ENCODE measurements at places on chromosomes 5 and 9.

DNA sequence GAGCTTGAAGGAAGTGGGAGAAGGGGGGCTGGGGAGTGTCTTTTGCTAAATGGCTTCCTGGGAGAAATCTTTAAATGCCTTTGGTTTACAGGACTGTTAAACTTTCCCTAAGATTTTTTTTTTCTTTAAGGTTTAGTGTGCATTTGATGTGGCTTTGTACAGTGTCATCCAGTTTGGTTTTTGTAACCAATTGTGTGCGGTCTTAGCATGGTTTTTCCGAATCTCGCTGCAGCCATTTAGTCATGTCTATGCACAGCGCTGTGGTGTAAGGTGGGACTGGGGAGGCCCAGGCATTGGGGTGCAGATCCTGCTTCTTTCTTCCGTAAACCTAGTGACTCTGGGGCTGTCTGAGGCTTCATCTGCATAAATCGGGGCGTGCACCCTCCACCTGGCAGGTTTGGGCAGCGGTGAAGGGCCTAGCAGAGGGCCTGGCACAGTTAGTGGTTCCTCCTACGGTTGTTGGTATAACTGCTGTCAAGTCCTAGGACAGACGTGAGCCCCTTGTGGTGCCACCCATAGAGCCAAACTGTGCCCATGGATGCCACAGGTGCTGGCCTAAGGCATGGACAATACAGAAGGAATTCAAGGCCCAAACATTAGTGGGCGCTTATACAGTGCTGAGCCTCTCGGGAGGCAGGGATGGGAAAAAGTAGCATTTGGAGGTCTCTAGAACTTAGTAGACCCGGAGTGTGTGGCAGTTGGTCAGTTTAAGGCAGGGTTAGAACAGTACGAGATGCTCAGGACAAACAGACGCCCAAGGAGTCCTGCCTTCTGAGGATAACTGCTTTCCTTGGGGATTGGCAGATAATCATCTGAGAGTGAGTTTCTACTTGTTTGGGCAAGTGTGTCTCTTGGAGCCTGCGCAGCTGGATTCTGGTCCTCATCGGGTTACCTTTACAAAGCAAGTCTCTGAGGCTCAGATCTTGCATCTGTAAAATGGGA, 1.5 kb downstream of the PRRC2B start:
- DNase-seq = peak; percentile 43

DNA sequence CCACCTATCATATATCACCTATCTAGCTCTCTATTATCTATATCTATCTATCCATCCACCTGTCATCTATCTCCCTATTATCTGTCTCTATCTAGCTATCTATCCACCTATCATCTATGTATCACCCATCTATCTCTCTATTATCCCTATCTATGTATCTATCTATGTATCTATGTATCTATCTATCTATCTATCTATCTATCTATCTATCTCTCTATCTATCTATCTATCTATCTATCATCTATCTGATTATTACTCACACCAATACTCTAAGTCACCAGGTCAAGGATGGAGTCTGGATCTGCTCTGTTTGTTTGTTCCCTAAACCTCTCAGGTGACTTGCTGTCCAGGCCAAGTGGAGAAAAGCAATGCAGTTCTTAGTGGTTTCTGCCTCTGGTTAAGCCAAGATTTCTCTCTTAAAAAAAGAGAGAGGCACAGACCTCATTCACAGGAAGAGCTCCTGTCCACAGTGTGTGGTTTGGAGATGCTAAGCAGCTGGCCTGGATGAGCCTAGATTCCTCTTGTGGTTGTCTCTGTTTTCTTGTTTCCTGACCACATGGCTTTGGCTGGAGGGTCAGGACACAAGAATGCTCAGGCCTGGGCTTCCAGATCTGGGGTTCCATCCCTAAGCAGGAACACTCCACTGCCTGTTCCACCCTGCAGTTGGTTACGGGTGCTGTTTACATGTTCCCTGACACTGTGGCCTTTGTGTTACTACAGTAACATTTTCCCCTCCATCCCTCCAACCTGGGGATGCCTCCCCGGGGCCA, 133.4 kb downstream of the PHF2 start:
- no peak for DNase-seq

DNA sequence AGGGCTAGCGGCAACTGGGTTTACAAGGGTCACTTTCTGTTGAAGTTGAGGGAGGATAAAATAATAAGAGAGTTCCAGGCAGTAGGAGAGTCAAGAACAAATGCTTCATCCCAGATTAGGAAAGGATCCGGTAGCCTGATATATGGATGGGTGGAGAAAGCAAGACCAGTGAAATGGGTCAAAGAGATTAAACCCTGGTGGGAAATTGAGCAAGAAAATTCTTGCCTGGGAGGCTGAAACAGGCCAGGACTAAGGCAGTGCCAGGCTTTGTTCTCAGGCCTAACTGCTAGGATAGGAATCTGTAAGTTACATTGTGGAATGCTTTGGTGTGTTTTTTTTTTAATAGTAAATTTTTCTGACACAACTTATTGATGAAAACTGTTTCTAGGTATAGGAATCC, 257.4 kb upstream of the RFX3 start:
- no peak for DNase-seq

DNA sequence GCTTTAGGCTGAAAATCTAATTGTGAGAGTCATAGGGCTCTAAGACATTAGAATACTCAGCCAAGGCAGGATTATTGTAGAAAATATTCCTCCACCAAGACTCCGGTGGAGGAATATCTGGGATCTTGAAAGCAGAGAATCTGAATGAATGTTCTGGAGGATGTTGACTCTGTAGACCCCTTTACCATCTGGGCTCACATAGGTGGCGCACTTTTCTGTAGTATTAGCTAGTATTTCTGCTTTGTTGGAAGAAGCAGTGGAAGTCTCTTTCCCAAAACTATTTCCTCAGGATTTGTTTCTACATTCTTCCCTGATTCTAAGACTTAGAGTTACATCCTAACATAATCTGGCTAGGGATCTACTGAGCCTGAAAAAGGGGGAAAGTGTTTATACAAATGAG, 752.4 kb upstream of the SEMA6A start:
- DNase-seq = no peak

GRCh38 chr5:154103233-154103632, 64.5 kb downstream of the MFAP3 start:
- DNase-seq = no peak

DNA sequence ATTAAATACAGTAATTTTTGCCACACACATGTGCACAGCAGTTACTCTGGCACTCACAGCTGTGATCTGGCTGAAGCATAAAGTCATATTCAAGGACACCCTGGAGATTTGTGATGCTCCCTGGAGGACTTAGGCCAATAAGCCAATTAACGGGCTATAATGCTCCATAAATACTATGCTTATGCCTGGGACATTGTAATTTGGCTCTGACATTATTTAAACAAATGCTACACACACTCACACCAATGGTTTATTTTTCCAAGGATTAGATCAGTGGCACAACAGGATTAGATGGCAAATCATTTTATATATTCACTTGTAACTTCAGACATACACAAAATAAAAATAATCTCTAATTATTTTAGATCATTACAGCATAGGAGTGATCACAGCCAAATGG, 111.2 kb downstream of the LMNB1 start:
- DNase-seq = no peak

DNA sequence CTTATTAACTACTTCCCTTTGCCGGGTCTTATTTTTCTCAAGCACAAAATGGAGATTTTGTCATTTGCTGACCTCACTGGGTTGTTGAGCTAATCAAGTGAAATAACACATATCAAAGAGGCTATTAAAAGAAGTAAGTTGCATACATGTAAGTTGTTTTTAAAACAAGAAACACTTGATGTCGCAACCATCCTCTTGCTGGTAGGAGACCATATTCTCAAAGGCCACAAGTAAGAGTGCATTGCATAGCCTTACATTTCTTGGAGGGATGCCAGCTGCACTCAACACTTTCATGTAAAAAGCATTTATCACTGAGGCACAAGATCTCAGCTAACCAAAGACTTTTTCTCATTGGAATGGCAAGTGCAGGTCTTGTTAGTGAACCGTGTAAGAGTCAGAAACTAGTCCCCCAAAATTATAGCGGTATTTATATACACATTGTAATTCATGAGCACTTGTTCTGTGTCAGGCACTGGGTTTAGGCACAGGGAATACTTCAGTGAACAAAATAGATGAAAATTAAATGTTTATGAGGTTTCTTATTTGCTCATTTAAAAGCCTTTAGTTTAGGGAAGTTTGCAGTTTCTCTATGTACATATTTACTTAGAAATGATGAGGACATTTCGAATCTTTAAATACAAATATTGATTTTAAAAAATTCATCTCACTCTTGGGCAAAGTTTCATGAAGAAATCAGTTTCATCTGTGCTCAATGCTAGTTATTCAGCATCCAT, 72.0 kb downstream of the ZFAND5 start:
- no peak for DNase-seq

DNA sequence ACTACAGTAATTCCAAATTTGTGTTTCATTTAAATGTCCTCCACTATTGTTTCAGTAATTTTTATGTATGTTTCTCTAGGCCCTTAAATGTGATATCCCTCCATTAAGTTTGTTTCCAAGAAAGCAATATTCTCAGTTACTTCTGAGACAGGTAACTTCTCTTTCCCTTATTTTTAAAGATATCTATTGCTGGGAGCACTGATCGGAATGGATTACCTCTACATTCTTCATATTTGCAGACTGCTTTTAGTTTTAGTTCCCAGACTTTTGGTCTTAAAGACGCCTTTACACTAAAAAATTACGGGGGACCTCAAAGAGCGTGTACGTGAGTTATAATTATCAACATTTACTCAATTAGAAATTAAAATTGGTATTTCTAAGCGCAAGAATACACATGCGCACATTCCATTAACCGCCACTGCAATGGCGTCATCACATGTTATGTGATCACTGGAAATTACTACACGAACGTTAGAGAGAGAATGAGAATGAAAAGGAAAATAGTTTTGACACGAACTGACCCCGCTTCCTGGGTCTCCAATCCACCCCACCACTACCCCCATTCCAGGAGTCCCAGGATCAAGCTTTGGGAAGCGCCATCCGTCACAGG, 519 bp upstream of the RAD50 start:
- no peak for DNase-seq

DNA sequence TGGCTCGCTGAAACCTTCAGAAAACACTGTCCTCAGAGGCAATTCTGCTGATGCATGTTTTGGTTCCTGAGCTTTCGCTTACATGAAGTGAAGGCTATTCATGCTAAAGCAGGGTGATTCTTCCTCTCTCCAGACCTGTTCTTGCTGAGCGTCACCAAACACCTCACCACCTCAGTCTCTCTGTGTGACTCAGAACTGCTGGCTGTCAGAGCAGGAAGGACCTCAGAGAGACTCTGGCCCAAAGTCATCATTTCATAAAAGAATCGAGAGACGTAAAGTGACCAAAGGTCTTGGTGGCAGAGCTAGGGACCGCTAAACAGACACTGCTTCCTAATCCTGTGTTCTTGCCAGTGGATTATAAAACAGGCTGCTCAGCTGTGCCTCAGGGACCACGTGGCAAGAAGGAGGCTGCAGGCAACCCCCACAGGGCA, 73.8 kb downstream of the LHFPL2 start:
- DNase-seq = no peak

DNA sequence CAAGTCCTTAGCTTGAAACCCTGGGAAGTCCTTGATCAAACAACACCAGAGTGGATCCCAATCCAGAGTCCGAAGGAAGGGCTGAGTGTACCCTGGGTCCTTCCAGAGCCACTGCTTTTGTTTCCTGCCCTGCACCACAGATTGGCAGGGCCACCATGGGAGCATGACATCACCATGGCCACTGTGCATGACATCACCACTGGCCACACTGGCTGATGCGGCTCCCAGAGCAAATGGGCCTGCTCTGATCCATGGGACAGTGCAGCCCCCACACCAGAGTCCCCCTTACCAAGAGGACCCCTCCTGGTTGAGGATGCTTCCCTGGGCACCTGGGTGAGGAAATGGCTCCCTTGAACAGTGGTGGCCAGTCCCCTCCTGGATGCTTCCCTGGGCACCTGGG, 9.9 kb downstream of the SLC6A3 start:
- DNase-seq = no peak

DNA sequence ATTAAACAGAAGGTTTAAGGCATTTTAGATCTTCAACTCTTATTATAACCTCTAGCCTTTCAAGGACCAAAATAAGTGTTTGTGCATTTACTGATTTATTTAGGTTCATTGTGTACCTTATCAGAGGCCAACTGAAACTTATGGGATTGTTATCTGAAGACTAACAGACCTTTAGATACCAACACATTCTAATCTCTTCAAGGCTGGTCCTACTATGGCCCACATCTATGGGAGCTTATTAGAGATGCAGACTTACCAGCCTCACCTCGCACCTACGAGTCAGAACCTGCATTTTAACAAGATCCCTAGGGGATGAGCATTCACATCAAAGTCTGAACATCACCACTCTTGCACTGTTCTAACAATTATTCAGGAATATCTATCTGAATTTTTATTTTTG, 1.9 kb downstream of the IARS1 start:
- no peak for DNase-seq

DNA sequence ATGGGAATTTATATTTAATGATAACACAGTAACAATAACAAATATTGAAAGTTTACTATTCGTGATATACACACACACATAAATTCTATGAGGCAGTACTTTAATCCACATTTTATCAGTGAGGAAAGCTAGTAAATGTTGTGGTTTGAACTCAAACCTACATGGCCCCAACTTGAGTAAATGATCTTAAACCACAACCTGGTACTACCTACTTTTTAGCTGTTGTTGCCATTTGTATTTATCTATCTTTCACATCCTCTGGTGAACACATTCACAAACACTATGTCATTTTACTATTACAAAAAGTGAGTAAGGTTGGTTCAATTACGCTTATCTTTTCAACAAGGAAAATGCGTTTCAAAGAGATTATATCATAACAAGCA, 186.1 kb downstream of the SMC2 start:
- DNase-seq = no peak

DNA sequence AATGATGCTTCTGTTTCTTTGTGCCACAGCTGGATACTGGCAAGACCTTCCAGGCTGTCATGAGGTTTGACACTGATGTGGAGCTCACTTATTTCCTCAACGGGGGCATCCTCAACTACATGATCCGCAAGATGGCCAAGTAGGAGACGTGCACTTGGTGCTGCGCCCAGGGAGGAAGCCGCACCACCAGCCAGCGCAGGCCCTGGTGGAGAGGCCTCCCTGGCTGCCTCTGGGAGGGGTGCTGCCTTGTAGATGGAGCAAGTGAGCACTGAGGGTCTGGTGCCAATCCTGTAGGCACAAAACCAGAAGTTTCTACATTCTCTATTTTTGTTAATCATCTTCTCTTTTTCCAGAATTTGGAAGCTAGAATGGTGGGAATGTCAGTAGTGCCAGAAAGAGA, 65.5 kb downstream of the ACO1 start:
- no peak for DNase-seq

- no peak for DNase-seq
Measured at GRCh38 chr9:70586476-70586875, 172.0 kb upstream of the KLF9 start.

DNA sequence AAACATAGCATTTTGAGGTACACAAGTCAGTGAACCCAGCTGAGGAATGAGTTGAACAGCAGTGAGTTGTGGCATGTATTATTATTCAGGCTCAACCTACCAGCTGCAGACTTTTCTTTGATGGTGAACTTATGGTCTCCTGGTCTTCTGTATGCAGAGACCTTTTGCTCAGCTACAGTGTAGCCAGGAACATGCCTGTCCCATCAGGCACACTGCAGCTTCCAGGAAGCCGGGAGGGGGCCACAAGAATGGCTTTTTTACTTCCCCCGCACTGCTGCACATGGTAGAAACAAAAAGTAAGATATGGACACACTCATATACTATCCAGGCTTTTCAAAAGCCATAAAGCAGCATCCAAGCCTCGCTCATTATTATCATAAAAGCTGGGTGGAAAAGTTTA, 65.3 kb upstream of the PLPP1 start:
- no peak for DNase-seq

All from neural progenitor cell (in vitro differentiated cells).